ENCODE measurements at places on chromosomes 1 and 21. TPM values are rescaled to one million over a fixed set of nuclear protein-coding genes. Genes with fewer than 3 reads are reported as not detected.

DNA sequence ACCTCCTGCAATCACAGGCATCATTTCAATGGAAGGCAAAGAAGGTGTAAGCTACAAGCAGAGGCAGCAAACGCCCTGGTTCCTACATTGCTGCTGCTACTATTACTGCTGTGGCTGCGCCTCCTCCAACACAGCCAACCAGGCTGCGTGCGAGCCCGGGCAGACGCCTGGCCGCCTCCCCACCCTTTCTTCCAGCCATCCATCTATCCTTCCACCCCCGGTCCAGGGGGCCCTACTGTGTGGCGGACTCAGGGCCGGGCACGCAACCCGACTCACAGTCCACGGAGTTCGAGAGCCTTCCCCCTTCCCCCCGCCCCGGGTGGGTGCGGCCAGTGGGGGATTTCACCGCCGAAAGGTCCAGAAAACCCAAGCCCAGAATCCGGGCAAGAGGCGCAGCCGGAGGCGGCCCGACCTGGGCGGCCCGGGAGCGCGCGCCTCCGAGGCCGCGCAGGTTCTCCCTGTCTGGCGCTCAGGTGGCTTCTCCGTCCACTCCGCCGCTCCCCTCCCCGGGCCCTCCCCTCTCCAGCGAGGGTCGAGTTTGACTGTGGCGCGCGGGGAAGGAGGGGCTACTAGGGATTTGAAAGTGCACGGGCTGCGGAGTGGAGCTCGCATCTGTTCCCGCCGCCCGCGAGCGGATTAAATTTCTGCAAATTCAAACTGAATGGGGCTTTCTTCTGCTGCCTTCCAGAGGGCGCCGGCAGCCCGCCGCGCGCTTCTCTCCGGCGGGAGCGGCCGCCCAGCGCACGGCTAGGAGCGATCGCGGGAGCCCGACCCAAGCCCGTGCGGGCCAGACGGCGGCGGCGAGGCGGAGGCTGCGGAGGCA, at the start of gene HUNK:
TSS of gene HUNK (plus strand) at position 569 of the 823 bp plus-strand sequence. CDS start 655 bp downstream, outside the sequence.
- peak; percentile 34 for DNase-seq

DNA sequence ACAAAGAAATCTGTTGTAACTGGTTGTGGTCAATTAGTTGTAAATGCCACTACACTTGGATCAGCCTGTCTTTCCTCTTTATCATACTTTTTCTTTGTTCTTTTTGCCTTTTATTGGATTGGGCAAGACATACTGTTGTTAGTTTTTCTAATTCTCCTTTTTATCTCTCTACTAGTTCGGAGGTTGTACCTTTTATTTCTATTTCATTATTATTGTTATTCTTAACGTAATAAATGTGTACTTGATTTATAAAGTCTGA, 59.2 kb downstream of the IVNS1ABP start:
- DNase-seq, result peak; percentile 68

DNA sequence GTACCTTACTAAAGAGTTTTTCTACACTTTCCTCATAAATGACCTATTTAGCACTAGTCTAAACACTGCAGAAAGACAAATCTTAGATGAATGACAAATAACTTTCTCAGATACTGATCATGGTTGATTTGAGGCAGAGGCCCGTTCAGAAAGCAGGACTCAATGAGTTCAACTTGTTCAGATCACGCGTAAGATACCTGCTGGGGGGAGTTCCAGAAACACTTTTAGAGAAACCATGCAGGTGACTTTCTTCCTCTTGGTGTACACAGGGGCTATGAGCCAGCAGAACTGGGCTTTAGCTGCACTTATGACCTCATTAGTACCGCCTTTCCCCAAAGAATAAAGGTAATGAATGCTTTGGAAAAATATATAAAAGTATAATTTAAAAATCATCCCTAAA, 38.8 kb upstream of the TTC39A start:
- no peak for DNase-seq

- no peak for DNase-seq
Measured at GRCh38 chr1:112264553-112264952, 131.5 kb upstream of the CTTNBP2NL start.

DNA sequence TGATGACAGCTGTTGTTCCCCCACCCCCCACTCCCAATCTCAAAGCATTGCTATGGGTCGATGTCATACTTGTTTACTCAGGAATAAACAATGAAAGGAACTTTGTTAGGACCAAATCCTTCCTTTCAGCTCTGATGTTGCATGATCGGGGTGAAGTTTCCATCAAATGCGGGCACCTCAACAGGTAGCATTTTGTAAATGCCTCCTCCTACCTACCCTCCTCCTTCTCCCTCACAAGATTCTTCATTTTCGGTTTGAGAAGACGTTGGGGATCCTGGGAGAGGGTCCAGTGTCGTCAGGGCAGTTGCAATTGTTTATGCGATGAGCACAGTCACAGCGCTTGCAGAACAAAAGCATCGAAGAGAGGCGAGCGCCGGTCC, 758 bp upstream of the HUNK start:
- no peak for DNase-seq

- DNase-seq, result no peak
Measured at GRCh38 chr1:2476061-2476999, at the start of gene PLCH2. Gene PLCH2, plus strand, starts transcription at chr1:2476289. Its CDS starts 300 bp downstream, at chr1:2476589.

DNA sequence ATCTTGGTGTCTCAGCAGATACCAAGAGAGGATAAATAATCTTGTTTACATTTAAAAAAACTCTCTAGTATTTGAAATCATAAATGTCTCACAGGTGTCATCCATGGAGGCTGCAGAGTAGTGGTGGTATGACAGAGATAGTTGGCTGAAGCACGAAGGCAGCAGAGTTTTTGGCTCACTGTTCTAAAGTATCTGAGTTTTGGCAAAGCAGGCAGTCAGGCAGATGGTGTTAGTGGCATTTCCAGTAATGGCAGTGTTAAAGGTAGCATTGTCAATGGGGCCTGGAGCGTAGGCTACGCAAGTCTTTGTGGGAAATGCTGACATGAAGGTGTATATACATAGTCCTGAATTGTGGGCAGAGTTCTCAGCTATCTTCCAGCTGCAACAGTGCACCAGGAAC, 68.5 kb upstream of the HSD17B7 start:
- DNase-seq, result no peak

- DNase-seq, result no peak
Measured at GRCh38 chr1:207649210-207649753, 4.3 kb downstream of the CR1L start.

DNA sequence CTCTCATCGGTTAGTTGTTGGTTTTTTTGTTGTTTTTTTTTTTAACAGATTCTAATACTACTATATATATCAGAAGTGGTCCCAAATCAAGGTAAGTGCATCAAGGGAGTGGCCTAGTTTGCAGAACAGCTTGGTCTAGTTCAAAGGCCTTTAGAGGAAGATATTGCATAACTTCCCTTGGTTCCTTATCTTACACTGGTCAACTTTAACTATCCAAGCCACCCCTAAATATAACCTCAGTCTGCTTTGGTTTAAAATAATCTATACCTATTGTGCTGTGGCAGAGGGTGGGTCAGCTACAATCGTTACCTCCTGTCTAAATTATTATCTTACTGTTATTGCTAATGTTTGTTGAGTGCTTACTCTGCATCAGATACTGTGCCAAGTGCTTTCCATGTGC, 6.9 kb downstream of the S100A12 start:
- DNase-seq, result no peak

- no peak for DNase-seq
Measured at GRCh38 chr1:224594851-224595250, 21.3 kb upstream of the CNIH3 start.

DNA sequence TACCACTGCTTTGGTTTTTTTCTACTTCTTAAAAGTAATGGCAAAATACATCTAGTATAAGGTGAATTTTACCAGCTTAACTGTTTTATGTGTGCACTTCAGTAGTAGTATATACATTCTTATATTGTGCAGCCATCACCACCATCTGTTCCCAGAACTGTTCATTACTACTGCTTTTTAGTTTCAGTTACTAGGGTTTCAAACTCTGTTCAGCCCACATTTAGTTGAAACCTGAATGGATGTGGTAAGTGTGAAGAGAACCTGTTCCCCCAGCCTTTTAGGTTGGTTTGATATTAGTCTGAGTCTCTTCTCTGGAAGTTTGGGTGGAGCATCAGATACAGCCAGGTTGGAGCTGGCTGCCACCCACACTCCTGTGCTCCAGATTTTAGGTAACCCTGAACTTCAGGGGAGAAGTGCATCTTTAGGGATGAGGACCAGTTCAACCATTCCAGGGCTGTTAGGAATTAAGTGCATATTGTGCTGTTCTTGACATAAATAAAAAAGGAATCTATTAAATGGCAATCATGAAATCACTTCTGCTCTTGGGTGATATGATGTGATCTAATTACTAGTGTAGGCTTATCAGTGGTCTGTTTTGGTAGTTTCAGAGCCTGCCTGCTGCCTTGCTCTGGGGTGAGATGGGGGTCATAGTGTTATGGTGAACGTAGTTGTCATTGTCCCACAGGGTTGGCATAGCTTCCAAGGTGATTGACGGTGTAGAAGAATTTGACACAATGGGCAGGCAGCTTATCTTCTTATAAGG, 32.1 kb downstream of the URB2 start:
- no peak for DNase-seq

DNA sequence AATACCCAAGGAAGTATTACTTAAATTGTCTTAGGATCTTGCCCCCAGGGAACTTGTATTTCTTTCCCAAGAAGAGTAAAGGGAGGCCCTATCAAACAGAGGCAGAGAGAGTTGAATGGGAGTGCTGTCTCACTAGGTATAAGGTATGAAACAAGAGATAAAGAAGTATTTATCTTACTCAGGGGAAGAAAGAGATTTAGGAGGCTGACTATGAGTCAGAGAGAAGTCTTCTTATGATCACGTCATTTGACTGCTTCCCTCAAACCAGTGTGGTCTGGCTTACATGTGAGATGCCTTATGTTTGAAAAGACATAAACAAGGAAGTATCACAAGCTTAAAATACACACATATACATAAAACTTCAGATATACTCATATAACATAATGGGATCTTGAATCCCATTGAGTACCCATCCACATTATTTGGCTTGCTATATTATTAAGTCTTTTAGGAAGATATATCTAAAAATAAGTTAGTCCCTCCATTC, 29.6 kb downstream of the DUSP10 start:
- DNase-seq, result peak; percentile 90

GRCh38 chr1:175530183-175530582, 213.2 kb downstream of the TNR start:
- no peak for DNase-seq

DNA sequence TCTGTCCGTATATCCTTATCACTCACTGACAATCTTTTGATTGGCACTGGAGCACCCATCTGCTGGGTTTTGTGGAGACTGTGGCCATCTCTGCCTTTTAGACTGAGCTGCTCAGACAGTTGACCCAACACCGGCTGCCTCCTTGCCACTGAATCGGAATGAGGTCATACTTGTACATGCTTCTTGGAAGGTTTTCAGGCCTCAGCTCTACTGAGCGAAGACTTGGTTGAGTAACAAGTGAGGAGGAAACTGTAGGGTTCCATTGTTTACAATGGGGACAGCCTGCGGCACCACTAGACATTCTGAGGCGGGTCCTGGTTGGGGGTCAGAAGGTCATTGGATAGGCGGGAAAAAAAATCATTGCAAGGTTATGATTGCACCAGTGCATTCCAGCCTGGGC, 320.3 kb downstream of the KIF26B start:
- DNase-seq, result peak; percentile 9

- DNase-seq, result peak; percentile 31
Measured at GRCh38 chr1:236502579-236502971, 21.2 kb upstream of the LGALS8 start.

GRCh38 chr1:85065550-85065949, 17.2 kb upstream of the MCOLN3 start:
- no peak for DNase-seq

GRCh38 chr21:29376556-29376955, 77.8 kb downstream of the BACH1 start:
- DNase-seq, result no peak

DNA sequence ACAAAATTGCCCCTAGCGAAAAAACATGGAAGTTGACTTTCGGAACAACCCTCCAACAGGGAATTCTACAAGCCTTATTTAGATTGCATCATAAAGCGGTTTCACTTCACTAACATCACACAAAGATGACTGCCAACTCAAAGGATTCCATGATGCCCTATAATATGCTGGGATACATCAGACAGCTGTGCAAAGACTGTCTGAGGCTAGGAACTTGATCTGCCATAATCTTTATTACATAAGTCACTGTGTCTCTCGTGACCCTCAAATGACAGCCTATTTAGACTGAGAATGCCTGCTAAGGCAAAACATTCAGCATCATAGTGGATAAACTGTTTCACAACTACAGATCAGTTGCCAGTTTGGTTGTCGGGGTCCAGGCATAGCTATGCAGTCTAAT, 23.8 kb downstream of the FH start:
- DNase-seq, result no peak

- no peak for DNase-seq
Measured at GRCh38 chr1:21311016-21311415, 20.8 kb upstream of the ECE1 start.

GRCh38 chr1:182080955-182081582, 19.6 kb upstream of the ZNF648 start:
- DNase-seq, result peak; percentile 32

DNA sequence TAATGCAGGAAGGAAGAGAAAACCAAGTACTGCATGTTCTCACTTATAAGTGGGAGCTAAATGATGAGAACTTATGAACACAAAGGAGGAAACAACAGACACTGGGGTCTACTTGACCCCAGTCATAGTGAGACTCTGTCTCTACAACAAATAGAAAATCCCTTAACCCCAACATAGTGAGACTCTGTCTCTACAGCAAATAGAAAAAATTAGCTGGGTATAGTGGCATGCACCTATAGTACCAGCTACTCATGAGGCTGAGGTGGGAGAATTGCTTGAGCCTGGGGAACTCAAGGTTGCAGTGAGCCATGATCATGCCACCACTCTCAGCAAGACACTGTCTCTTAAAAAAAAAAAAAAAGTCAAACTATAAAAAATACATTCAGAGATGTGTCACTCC, 42.7 kb downstream of the GIPC2 start:
- no peak for DNase-seq

GRCh38 chr1:149917571-149918144, at the start of gene SV2A:
Gene SV2A, minus strand, starts transcription at chr1:149917844. Its CDS starts 4,004 bp downstream, at chr1:149913840.
- no peak for DNase-seq

Gene VSIG8
- not detected for total RNA-seq

Gene PRELP
- under 0.01 TPM for total RNA-seq

Gene ARHGAP30
- total RNA-seq, result 0.17 TPM

Gene RYR2
- total RNA-seq, result not detected

Gene CFHR2
- total RNA-seq, result not detected

Gene BNIPL
- total RNA-seq, result 0.88 TPM

Gene ACTL8
- not detected for total RNA-seq

Gene SPATA45
- not detected for total RNA-seq

Measured in mammary epithelial cell (primary cell).